ENCODE measurements at places on chromosomes 2 and 18.

DNA sequence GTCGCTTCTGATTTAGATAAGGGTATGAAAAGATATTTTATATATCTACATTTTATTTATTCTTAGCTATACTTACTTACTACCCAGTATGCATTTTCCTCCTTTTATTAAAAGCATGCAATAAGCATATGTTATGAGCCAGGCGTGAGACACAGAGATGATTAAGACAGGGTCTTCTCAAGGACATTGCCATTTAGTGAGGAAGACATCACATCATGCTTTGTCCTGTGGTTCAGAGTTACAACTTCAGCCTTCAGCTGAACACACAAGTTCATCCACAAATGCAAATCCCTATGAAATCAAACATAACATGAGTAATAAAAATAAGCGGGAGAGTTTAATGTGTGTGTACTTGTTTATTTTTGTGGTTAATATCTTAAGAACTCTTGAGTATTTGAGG, 30.2 kb downstream of the GRHL1 start:
- DNase-seq, result no peak

DNA sequence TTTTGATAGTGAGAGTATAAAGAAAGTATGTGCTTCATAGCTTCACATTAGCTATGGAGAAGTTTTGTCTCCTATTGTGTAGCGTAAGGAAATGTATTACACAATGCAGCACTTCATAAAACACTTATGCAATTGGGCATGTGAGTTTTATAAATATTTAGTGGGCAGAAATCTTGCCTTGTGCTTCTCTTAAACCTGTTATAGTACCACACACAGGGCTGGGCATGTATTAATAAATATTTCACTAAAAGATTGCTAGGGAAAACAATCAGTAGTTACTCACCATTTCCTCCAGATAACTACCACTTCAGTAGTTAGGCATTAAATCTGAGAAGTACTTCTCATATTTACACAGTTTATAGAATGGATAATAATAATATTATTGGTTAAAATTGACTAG, 1080.8 kb upstream of the PIK3C3 start:
- DNase-seq, result no peak

DNA sequence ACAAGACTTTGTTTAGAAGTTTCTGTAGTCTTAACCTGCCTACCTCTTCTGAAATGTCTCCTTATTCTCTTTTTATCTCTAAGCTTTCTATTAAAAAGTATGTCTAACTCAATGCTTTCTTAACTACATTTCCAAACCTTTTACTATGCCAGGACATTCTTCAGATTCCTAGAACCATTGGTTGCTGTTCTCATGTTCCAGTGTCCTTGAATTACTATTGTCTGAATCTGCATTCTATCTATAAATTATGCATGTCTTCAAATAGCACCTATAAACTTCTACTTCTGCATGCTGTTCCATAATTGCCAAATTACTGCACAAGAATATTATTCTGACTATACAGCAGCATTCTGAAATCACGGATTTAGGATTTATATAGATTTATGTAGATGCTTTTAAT, 166.0 kb upstream of the VWC2L start:
- no peak for DNase-seq

DNA sequence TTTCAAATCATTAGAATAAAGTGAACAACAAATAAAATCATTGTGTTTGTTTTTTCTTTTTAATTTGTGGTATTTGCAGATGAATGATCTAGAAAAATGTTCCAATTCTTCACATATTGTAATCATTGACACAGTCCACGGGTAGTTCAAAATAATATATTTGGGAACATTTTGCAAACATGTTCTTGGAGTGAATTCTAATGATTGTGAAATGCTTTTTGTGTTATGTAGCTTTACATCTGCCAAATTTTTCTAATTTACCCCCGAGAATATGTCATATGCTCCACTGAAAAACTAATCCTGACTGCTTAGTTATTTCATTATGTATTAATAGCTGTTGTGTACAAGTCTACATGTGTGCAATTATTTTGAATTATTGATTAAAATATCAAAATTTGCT, 1468.4 kb upstream of the NXPH2 start:
- DNase-seq, result no peak

DNA sequence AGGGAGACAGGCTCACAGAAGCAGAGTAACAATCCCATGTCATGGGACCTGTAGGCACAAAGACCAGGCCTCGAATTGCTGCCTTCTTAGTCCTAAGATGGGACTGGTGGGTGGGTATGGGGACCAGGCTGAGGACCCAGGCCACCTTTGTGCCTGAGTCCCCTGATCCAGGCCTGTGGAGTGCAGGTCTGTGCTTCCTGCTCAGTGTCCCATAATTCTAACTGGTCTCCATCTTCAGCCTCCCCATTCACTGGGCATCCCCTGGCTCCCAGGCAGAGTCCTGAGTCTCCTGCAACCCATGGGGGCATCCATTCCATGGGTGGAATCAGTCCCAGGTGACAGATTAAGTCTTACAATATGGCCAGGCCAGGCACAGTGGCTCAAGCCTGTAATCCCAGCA, 83.9 kb downstream of the SMAD7 start:
- no peak for DNase-seq

DNA sequence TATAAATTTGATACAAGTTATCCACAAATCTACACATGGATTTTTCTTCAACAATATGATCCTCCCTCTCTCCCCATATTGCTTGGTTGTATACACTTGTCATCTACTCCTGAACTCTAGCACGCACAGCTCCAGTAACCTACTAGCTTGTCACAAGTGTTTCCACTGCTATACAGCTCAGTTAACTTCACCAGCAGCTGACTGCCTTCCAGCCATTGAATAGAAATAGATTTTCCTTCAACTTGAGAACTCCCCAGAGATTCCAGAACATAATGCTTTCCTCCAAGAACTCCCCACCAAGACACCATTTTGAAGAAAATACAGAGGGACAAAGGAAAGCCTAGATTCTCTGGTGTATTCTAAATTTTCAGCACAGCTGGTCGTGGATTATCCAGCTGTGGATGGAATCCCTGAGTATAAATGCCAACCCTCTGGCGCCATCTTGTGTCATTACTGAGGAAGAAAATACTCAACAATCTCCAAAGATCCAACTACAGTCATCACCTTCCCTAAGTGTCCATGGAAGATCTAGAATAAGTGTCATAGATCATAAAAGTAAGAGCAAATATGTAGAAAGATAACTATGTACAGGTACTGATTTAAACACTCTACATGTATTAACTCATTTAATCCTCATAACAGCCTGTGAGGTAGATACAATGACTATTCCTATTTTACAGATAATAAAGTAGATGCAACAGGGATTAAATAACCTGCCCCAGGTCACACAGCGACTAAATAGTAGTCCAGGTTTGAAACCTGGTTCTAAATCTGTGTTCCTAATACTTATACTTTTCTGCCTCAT, 156.7 kb downstream of the ARHGAP28 start:
- no peak for DNase-seq
